Activated CD4-positive, alpha-beta memory T cell treated with anti-CD3 and anti-CD28 coated beads, Interleukin-2, amount 10 ng/mL, durations not matched to agents 7 days and 5 days (primary cell): ENCODE measurements at places on chromosomes 5 and 9.

GRCh38 chr9:6735422-6735821 lies 22.4 kb upstream of the KDM4C start:
- H3K4me1 ChIP-seq = no peaks in the 10 kb centered on the region
- H3K4me3 ChIP-seq = no peak overlapping the region
- DNase-seq = no peak
- H3K36me3 ChIP-seq = no peaks in the 10 kb centered on the region

GRCh38 chr9:125476645-125477044 lies 215.0 kb downstream of the GAPVD1 start:
- H3K36me3 ChIP-seq = peaks cover 8% of the 10 kb centered on the region
- H3K4me3 ChIP-seq = no peak overlapping the region
- H3K27ac ChIP-seq = no peak overlapping the region
- no peaks in the 10 kb centered on the region for H3K27me3 ChIP-seq

DNA sequence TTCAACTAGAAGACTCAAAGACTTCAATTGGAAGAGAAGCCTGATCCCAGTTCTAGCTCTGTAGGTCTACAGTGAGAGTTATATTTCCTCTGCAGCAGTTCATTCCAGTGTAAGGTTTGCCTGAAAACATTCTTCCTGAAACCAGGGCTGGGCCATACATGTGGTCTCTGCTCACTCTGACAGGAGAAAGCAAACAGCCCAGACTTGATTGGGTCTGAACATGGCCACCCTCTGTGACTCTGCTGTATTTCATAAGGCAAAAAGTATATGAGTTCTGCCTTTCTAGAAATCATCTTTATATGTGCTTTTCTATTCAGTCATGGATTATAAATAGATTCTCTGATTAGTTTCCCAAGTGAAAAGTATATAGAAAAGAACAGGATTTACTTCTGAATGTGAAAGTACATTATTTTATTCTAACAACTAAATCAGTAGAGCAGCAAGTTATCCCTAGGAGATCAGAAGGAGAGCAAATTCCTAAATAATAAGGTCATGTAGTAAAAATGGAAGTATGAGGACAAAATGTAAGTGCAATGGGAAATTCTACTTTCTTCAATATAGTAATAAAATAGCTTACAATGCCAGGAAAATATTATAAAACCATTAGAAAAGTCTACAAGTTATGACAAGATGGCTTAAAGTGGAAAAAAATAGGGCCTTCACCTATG lies 144.3 kb downstream of the EFNA5 start:
- peaks cover 5% of the 10 kb centered on the region for H3K27me3 ChIP-seq
- H3K36me3 ChIP-seq = no peaks in the 10 kb centered on the region
- H3K27ac ChIP-seq = no peak overlapping the region

DNA sequence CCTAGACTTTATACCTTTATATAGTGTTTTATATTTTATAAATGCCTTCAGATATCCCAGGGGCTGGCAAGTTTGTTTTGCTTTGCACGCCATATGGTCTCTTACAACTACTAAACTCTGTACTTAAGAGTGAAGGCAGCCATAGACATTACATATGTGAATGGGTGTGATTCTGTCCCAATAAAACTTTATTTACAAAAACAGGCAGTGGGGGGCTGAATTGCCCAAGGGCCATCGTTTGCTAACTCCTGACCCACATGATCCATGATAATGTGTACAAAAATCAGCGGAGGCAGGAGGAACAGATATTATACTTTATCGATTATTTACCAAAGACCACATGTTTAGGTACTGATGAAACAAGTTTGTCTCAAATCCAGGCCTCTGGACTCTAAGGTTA lies 35.8 kb upstream of the ISCA1 start:
- H3K27ac ChIP-seq = no peak overlapping the region
- H3K4me1 ChIP-seq = peaks cover 17% of the 10 kb centered on the region
- peaks cover 81% of the 10 kb centered on the region for H3K36me3 ChIP-seq
- DNase-seq = no peak
- H3K4me3 ChIP-seq = no peak overlapping the region

DNA sequence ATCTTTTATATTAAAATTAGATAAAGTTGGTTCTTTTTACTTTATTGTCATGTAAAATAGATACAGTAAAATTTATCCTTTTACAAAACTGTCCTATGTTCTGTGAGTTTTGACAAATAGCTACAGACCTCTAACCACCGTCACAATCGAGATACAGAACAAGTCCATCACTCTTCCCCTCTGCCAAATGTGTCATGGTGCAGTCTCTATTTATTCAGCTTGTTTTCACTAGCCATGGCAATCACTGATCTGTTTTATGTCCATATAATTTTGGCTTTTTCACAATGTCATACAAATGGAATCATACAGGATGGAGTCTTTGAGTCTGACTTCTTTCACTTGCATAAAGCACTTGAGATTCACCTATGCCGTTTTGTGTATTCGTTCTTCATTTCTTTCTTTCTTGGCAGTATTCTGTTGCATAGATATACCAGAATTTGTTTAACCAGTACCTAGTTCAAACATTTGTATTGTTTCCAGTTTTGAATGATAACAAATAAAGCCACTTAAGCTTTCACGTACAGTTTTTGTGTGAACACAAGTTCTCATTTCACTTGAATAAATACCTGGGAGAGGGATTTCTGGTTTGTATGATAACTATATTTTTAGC lies 273.2 kb upstream of the MPDZ start:
- no peak overlapping the region for H3K4me3 ChIP-seq
- H3K4me1 ChIP-seq = no peaks in the 10 kb centered on the region
- H3K27ac ChIP-seq = no peak overlapping the region

- H3K27me3 ChIP-seq = no peaks in the 10 kb centered on the region
- peaks cover 59% of the 10 kb centered on the region for H3K36me3 ChIP-seq
- no peak overlapping the region for H3K27ac ChIP-seq
- peaks cover 2% of the 10 kb centered on the region for H3K4me1 ChIP-seq
Observed at GRCh38 chr5:41821051-41821450, 49.2 kb downstream of the OXCT1 start.

DNA sequence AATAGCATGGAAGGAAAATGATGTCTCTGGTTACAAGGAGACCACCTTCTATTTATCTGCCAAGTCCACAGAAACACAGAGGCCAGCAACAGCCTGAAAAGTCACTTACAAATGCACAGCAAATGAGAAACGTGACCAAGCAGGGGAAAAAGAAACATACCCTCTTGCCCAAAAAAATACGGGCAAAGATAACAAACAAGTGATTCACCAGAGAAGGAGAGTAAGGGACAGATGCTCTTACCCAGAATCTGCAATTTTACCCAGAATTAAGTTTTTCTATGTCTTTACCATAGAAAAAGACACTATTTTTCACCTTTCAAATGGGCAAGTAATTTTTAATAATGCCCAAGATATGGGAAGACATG lies 28.1 kb downstream of the CAMSAP1 start:
- H3K4me1 ChIP-seq = peaks cover 23% of the 10 kb centered on the region
- no peak overlapping the region for H3K27ac ChIP-seq
- H3K36me3 ChIP-seq = peaks cover 3% of the 10 kb centered on the region
- H3K27me3 ChIP-seq = no peaks in the 10 kb centered on the region

- DNase-seq = no peak
- H3K4me1 ChIP-seq = peaks cover 4% of the 10 kb centered on the region
- peaks cover 9% of the 10 kb centered on the region for H3K27me3 ChIP-seq
- H3K27ac ChIP-seq = no peak overlapping the region
Observed at GRCh38 chr9:89621676-89622075, 16.9 kb downstream of the GADD45G start.

DNA sequence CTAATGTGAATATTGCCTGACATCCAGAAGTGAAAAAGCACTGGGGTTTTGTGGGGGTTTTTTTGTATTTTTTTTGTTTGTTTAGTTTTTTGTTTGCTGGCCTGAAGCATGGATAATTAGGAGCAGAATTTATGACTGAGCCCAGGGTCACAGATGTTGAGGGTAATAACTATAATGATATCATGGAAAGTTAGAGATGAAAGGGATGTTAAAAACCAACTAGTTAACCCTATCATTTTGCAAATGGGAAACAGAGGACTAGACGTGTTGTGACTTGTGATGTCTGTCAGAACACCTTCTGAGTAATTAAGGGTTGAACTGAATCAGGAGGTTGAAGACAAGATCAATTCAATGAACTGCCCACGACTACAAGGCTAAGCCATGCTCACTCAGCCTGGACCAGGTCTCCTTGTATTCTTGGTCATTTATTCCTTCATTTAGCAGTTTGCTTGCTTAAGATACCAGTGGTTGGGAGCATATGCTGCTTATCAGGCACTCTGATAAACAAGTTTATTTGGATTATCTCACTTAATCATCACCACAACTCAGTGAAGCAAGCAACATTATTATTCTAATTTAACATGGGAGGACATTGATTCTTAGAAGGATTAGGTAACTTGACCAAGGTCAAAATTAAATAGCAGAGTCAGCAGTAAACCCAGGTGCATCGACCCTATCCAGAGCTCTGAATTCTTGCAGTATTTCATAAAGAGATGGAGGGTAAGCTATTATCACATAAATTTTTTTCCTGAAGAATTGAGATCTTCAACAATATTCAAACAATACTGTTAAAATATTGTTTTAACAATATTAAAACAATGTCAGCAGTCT lies 75.7 kb upstream of the PIK3R1 start:
- no peak overlapping the region for H3K27ac ChIP-seq
- no peaks in the 10 kb centered on the region for H3K36me3 ChIP-seq
- peaks cover 4% of the 10 kb centered on the region for H3K27me3 ChIP-seq
